ENCODE measurements at places on chromosomes 13 and 19.

DNA sequence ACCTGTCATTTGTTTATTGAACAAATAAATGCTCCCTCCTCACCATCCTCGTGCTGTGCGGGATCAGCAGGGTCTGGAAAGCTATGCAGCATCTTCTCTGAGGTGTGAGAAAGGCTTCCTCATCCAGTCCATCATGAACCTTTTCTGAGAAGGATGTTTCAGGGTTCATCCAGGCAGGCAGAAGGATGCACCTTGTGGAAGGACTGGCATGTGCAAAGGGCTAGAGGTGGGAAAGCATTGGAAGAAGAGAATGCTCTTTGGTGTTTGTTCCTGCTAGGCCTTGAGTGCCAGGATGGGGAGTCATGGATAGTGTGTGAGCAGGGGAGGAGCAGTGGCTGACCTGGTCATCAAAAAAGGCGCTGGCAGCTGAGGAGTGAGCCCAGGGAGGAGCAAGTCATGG is 6.6 kb downstream of the PALM start:
- no peak for DNase-seq

DNA sequence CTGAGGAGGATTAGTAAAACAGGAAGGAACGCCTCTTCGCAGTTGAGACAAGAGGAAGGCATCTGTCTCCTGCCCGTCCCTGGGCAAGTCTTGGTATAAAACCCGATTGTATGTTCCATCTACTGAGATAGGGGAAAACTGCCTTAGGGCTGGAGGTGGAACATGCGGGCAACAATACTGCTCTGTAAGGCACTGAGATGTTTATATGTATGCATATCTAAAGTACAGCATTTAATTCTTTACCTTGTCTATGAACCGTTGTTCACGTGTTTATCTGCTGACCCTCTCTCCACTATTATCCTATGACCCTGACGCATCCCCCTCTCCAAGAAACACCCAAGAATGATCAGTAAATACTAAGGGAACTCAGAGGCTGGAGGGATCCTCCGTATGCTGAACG is 722 bp upstream of the TIMM50 start:
- no peak for DNase-seq

DNA sequence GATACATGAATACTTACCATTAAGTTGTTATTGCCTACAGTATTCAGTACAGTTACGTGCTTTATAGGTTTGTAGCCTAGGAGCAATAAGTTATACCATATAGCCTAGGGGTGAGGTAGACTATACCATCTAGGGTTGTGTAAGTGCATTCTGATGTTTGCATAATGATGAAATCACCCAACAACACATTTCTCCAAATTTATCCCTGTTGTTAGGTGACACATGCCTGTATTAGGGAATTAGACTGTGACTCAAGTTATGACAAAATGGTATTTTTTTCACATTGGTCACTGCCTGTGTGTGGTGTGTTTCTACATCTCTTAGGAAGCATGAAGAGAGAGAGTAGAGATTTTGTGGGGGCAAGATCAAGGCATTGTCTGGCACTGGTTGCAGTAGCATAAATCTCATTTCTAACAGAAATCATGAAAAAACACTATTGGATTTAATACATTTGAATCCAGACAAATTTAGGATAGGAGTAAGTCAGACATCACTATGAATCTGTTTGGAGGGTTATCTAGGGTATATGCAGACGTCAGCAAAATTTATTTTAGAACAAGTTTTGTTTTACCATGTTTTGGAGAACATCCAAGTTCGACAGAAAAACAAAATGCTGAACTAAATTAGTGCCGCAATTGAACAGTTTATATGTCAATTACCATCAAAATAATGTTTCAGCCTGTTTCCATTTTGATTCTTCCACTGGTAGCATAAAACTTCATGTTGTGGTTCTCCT is 332.1 kb downstream of the LMO7 start:
- DNase-seq: no peak

GRCh38 chr13:108031865-108032264 is 183.5 kb downstream of the LIG4 start:
- DNase-seq: no peak

DNA sequence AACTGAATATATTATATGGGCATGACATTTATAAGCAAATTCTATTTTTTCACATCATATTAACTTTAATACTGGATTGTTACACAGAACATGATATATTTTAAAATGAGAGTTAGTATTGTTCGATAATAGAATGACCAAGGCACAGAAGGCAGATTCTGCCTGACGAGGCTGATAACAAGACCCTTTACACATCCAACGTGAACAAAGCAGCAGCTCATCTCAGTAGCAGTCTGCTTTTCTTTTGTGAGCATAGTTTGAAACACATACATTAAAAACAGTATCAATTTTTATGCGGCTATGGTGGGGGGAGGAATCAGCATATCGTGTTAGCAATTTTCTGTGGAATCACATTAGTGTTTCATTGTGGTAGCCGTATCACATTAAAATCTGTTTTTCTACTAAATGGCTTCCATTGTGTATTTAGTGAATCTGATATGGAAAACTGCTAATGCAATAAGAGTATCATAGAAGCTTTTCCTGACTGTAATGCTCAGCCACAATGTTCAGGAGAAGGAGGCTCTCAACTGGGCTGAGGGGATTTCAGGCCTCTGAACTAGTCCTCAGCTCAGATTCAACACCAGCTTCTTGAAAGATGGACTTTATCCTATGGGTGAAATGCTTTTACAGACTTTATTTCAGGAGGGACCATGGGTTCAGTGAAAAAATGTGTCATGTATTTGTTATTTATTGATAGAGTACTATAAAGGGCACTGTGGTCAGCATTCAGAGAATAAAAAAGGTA is 4.0 kb downstream of the SMAD9 start:
- DNase-seq: no peak

- no peak for DNase-seq
Observed at GRCh38 chr13:50649211-50649610, 194.3 kb downstream of the DLEU7 start.

- DNase-seq: no peak
Observed at GRCh38 chr19:4606921-4607678, 32.2 kb upstream of the TNFAIP8L1 start.

GRCh38 chr13:41459432-41460073 is 2.2 kb downstream of the RGCC start:
- no peak for DNase-seq

GRCh38 chr19:18665771-18666202 is 17.7 kb upstream of the CRTC1 start:
- DNase-seq: no peak

DNA sequence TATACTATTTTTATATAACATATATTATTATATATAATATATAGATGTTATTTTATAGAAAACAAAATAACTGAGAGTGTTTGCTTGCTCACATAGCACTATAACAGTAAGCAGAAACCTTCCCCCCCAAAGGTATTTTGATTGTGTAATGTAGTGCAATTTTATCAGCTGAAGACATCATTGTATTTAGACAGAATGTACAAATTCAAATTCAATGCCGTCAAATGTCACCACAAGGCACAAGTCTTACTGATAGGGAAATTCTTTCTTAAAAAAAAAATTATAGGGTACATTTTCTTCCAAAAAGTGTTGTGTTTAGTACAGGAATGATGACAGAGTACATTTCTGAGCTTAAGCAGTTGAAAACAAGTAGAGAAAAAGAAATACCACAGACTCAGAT is 1147.1 kb upstream of the SPRY2 start:
- DNase-seq: no peak

DNA sequence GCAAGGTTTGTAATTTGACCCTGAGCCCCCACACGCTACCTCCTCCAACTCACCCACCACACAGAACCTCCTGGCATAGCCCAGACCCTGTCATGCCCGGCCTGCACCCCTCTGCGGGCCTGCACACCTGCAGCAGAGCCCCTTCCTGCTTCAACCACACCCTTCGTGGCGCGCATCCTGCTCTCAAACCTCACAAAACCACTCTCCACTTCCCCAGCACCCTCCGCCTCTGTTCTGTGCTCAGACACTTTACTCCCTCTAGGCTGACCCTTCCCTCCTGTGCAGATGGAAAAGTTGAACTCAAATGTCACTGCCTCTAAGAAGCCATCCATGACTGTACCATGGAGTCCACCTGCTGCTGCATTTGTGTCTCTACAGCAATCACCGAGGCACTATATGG is 28.5 kb downstream of the FAAP24 start:
- DNase-seq: no peak

GRCh38 chr19:38134540-38135149 is 89.4 kb downstream of the DPF1 start:
- DNase-seq: peak; percentile 27

DNA sequence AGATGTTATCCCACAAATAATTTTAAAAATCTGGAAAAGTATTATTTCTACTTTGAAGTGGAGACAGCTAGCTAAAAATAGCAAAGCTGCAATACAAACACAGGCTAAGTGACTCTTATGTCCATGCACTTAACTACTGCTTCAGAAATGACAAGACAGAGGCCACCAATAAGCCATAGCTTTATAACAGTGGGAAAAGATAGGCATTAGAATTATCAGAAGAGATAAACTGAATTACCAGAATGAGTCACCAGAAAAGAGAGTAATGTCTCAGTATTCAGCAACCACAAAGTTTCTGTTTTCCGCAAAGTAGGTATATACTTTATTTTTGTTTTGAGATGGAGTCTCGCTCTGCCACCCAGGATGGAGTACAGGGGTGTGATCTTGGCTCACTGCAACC is 17.1 kb downstream of the CLN5 start:
- DNase-seq: no peak

GRCh38 chr13:84553227-84553626 is 671.0 kb upstream of the SLITRK1 start:
- no peak for DNase-seq

DNA sequence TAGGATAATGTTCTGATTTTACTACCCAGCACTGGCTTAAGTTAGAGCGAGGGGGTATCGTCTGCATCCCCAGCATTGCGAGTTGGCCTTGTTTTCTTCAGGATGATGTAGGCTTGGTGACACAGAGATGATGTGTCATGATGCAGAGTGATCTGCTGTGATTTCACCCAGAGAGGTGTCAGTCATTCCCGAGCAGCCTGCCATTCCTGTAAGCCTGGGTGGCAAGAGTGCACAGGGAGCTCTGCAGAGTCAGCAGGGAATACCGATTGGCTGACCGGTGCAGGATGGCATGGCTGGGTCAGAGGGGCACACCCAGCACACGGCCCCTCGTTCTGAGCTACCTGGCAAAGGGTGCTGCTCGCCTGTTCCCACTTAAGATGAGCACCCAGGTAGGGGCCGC is 15.8 kb upstream of the GJB6 start:
- DNase-seq: no peak

DNA sequence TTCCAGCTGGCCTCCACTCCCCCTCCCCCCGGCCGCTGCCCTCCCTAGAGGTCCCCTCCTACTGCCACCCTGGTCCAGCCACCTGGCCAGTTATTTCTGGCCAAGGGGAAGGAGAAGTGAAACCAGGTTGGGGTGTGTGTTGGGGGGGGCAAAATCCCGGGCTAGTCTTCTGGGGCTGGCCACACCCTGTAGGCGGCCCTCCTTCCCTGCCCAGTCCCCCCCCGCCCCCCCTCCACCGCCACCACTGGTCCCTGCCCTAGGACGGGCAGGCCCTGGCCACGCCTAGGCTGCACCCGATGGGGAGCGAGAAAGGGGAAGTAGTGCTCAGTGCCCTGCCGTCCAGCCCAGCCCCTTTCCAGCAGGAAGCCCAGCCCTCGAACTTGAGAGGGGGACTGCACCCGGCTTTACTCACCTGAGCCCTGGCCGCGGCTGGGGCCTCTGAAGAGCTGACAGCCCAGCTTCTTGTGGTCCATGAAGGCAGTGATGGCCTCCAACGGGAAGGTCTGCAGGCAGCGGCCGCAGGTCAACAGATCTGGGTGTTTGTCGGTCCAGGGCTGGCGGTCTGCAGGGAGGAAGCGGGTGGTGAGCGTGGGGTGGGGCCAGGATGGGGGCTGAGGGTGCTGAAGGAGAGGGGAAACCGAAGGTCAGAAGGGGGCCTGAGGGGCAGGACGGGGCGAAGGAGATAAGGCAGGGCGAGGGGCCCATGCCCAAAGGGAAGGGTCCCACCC is 813 bp downstream of the ZNF296 start:
- no peak for DNase-seq

DNA sequence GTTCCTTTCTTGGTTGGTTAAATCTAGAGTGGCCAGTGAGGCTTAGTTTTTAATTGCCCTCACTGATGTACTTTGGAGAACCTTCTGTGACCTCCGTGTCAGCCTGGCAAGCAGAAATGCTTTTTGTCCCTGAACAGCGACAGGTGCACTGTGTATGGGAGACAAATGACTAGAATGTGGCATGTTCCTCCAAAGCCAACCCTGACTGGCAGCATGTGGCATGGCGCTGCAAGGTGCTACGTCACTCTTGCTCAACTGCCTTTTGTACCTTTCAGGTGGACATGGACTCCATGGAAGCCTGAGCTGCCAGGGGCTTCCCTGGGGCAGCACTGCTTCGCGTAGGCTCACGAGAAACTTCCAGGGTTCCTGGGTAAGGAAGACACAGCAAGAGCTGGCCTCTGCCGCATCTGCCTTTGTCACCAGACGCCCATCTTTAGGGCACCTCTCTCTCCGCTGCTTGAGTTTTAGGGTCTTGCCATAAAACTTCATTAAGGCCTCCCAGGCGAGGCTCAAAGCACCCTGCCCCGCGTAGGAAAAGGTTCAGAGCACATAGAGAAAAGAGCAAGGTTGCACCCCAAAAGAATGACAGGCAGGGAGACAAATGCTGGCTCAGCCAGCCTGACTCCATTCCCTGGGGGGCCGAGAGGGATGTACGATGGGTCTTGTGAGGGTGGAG is 167.1 kb upstream of the SOX1 start:
- DNase-seq: no peak

GRCh38 chr19:35777961-35778360 is 2.6 kb downstream of the ARHGAP33 start:
- DNase-seq: no peak

DNA sequence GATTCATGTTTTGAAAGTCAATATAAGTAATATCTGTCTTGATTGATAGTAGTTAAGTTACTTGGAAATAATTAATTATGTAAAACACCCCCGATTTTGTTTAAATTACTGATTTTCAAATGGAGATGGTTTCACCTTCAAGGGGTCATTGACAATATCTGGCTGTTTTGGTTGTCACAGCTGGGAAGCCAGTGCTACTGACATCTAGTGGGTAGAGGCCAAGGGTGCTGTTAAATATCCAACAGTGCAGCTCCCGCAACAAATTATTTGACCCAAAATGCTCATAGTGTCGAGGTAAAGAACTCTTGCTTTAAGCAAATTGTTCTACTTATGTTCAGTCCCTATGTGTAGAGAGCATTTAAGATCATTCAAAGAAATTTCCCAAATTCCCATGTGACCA is 50.6 kb upstream of the PCDH20 start:
- no peak for DNase-seq

GRCh38 chr19:30074096-30074495 is 132.1 kb downstream of the URI1 start:
- no peak for DNase-seq

DNA sequence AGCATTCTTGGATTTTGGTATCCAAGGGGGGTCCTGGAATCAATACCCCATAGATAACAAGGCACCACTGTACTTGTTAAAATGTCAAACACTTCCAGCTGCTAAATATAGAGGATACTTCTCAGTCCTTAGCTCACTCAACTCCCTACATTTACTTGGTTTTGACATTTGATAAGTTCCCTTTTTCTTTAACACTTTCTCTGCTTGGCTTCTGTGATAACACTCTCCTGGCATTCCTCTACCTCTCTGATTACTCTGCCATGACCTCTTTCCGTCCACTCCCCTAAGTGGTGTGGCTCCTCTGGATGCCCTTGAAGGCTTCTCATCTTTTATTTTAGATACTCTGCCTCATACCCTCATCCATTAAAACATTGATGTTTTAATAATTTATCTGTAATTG is 65.2 kb downstream of the MICU2 start:
- no peak for DNase-seq

- DNase-seq: no peak
Observed at GRCh38 chr19:13241231-13242104, 91.3 kb downstream of the IER2 start.

Data from NCI-H1930 (cell line).